ENCODE measurements at places on chromosomes 4 and X.
A peak's percentile ranks its signal among the peaks of the same experiment; 100 is the strongest.

DNA sequence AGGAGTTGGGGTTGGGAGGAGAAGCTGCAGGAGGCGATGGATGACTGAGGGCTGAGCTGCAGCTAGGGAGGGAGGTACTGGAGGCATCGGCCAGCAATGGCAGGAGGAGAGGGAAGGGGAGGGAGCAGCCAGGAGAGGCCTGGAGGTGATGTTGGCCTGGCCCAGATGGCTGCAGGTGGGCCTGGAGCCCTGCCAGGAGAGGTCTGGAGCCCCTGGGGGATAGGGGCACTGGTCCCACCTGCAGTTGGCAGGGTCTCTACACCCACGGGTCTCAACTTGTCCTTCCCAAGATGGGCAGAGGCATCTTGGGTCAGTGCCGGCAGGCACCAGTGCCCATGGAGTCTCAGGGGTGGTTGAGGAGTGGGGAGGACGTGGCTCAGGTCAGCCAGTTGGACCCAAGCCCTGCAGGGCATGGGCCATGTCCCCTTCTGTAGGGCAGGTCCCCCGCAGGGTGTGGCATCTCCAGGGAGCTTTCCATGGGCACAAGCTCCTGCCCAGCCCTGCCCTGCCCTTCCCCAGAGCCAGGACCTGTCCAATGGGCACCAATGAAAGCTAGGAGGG lies 2.7 kb upstream of the MXD4 start:
- DNase-seq, result no peak

- DNase-seq, result no peak
These were observed 132.4 kb downstream of the HHIP start for GRCh38 chr4:144778364-144778763.

GRCh38 chr4:70743731-70744130 lies 22.0 kb downstream of the RUFY3 start:
- DNase-seq, result no peak

- DNase-seq, result no peak
These were observed 88.0 kb downstream of the NAA11 start for GRCh38 chr4:79237851-79238250.

DNA sequence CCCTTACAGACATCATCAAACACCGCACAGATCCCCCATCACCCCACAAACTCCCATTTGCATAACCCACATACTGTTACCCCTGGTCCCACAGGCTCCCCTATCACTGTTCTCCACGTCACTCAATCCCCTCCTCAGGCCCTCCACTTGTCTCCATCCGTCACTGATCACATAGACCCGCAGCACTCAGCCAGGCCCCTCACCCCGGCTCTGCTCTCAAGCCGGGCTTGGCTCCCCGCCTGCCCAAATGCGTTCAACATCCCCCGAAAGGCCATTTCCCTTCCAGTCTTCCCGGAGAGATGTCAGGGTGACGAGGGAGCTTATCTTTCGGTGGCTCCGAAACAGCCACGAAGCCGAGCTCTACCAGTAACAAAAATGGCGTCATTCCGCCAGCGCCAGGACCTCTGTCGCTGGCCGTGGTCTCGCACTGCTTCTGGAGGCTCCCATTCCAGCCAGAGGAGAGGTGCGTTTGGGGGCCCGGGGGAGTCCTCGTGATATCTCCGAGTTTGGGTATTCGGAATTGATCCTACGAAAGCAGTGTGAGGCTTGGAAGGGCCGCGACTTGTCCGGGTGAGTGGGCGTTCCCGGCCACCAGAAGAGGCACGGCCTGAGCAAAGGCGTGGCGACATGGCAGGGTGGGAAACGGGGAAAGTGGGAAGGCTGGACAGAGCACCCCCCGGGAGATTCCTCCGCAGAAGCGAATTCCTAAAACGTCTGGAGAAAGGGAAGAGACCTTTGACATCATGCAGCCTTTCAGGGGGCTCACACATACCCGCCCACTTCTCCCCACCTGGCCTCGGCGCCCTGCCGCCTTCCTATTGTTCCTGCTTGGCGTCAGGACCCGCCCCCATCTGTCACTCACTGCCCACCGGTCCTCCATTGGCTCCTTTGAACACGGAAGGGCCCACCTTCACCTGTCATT lies at the start of gene ZNF630:
Gene ZNF630, minus strand, starts transcription at position 577 of the 922 bp plus-strand sequence. CDS start 4,754 bp downstream, outside the sequence.
- DNase-seq, result peak; percentile 61

GRCh38 chrX:21905953-21906352 lies 34.6 kb upstream of the SMS start:
- DNase-seq, result no peak

GRCh38 chr4:52016981-52017380 lies 3.2 kb downstream of the LRRC66 start:
- no peak for DNase-seq

GRCh38 chr4:54224996-54225597 lies 4.0 kb upstream of the PDGFRA start:
- no peak for DNase-seq

GRCh38 chrX:41664375-41664901 lies 24.3 kb upstream of the GPR34 start:
- DNase-seq, result no peak

DNA sequence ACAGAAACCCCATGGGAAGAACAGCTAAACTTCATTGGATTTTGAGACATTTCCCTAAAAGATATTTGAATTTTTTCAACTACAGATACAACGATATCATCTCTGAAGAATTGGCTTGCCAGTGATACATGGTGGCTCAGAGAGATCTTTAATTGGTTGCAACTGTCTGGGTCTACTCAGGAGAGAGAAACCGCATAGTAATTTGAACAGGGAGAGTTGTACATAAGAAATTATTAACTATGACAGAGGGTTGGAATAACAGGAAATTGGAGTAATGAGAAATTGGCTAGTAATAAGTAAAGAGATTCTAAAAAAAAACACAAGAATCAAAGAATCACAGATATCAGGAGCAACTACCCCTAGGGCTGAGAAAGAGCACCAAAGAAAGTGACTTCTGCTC lies 118.4 kb downstream of the KLHL13 start:
- no peak for DNase-seq

Data from CD4-positive, alpha-beta T cell treated with Interleukin-15 for 4 hours (primary cell).